ENCODE measurements at places on chromosomes 3 and 15.
A peak's percentile ranks its signal among the peaks of the same experiment; 100 is the strongest.

- DNase-seq = no peak
These were observed 10.9 kb downstream of the GPR87 start for GRCh38 chr3:151305775-151306151.

DNA sequence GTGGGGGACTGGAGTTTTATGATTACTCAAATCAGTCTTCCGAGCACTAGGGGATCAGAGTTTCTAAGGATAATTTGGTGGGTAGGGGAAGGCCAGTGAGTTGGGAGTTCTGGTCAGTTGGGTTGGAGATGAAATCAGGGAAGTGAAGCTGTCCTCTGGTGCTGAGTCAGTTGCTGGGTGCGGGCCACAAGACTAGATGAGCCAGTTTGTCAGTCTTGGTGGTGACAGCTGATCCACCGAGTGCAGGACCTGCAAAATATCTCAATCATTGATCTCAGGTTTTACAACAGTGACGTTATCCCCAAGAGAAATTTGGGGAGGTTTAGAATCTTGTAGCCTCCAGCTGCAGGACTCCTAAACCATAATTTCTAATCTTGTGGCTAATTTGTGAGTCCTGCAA is 249.4 kb downstream of the FAM43A start:
- no peak for DNase-seq

- DNase-seq = peak; percentile 43
These were observed 16.2 kb upstream of the XIRP1 start for GRCh38 chr3:39208463-39209055.

DNA sequence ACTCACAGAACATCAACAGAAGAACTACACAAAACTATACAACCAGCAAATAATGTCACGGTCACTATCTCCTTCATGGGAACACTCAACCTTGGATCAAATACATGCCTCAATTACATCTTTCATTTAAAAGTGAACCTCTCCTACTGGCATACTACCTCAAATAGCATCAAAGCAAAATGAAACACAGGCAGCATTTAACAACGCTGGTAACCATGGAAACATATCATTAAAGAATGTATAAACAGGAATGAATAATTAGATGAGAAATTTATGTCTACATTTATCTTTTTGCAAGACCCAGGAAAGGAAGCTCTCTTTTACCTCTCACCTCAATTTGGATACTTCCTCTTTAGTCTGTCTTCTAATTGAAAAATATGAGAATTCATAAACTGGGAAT is 172.4 kb downstream of the SPATA16 start:
- DNase-seq = no peak

- no peak for DNase-seq
These were observed 18.1 kb downstream of the HEMK1 start for GRCh38 chr3:50587373-50587772.

DNA sequence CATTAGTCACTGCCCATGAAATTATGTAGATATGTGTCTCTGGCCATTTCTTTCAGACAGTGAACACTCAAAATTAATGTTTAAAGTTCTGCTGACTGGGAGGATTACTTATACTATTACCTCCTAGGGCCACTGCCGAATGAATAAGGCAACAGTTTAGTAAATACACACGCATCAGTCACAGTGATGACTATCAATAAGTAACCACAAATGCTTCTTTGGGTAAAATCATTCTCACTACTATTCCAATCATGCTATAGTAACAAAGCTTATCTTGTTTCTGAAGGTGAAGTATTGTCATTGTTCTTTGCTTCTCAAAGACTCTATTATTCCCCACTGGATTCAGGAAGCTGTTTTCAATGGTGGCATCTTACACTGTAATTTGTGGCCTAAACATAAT is 478.8 kb downstream of the EPHA3 start:
- DNase-seq = no peak

GRCh38 chr15:31266712-31267111 is 59.9 kb upstream of the KLF13 start:
- DNase-seq = peak; percentile 30

DNA sequence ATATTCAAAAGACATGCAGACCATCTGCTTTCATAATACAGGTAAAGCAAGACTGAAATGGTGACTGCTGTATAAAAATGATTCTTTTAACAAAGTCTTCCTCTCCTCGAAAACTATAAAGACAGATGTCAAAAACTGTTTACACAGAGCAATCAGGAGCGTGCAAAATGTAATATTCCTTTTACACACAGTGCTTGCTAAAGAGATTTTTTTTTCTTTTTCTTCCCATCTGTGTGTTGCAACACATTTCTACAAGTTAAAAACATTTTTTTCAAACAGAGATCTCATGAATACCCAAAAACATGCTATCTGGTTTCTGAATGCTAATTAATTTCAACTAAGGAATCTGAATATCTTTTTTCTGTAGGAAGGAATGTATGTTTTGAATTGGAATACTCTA is 22.1 kb downstream of the SATB1 start:
- DNase-seq = no peak

GRCh38 chr15:79007066-79007465 is 62.2 kb upstream of the CTSH start:
- no peak for DNase-seq

- DNase-seq = no peak
These were observed 366.4 kb upstream of the TRIM42 start for GRCh38 chr3:140311428-140311827.

GRCh38 chr3:152508705-152509104 is 240.0 kb downstream of the MBNL1 start:
- DNase-seq = peak; percentile 24

GRCh38 chr15:67834581-67835296 is 5.1 kb downstream of the RNU6-1 start:
- DNase-seq = peak; percentile 9

- DNase-seq = peak; percentile 60
These were observed 26.2 kb downstream of the MAP4 start for GRCh38 chr3:47989981-47990440.

DNA sequence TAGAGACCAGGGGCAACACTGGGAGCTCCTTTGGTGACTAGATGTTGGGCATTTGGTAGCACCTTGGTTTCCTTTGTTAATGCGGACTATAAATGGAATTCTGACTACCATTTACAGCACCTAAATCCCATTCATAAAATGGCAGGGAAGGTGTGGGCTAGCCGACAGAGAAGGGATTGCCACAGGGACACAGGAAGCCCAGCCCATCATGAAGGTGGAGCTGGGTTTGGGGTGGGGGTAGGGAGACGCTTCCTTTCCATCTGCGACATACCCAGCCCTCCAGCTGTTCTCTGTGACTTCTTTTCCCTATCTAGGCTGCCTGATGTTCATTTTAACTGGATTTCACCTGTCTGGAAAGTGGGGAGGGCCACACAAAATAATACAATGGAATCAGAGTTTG is 21.0 kb downstream of the ABHD2 start:
- DNase-seq = no peak

- peak; percentile 28 for DNase-seq
These were observed 186.7 kb downstream of the NSUN3 start for GRCh38 chr3:94249491-94250079.

GRCh38 chr15:88622605-88622975 is 1.4 kb downstream of the AEN start:
- no peak for DNase-seq

DNA sequence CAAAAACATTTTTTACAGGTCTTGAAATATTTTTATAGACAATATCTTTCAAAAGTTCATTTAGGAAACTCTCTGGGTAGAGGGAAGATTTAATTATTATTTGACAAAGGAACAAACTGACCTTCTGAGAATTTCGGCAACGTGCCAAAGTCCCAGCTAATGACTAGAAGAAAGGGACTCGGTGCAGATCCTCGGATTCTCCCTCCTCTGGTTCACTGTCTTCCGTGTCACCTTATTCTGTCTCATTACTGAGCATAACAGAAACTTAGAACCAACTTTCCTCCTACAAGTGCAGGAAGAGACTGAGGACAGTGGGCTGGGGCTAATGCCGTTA is 339.1 kb downstream of the MECOM start:
- DNase-seq = no peak

Data from germinal center (tissue), 1 donor.